ENCODE measurements at places on chromosomes 16 and 17.

GRCh38 chr17:29131814-29132682 is 48.1 kb downstream of the MYO18A start:
- no peak for DNase-seq

GRCh38 chr17:76935331-76935730 is 67.1 kb downstream of the MGAT5B start:
- no peak for DNase-seq

DNA sequence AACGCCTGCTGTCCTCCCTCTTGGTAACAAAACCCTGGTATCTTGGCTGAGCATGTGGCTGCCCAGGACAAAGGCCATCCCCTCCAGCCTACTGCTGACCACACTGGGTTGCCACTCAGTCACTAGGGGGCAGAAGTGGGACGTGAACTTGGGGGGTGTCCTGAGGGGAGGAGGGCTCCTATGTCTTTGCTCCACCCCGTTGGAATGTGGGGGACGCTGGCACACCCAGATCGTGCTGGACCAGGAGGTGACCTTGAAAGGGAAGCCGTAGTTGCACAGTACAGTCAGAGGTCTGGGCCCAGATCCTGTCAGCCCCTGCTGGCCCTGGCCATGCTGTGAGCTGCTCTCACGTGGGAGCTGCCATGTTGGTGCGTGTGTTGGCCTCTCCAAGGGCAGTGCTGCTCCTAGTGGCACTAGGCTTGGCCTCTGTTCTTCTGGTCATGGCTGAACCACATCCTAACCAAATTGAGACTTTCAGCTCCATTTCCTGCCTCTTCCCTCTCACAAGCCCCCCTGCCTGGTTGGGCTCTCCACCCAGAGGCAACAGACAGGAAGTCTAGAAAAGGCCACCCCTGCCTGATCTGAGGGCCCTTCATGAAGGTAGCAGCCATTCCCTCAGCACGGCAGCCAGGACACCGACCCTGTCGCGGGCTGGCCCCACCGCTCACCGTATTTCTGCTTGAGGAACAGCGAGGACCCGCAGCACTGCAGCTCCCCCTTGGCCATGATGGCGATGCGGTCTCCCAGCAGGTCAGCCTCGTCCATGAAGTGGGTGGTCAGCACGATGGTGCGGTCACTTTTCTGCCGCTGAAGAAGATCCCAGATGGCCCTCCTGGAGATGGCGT is 29.0 kb upstream of the RNPS1 start:
- DNase-seq, result no peak

GRCh38 chr16:23424292-23424958 is 28.6 kb downstream of the COG7 start:
- no peak for DNase-seq

DNA sequence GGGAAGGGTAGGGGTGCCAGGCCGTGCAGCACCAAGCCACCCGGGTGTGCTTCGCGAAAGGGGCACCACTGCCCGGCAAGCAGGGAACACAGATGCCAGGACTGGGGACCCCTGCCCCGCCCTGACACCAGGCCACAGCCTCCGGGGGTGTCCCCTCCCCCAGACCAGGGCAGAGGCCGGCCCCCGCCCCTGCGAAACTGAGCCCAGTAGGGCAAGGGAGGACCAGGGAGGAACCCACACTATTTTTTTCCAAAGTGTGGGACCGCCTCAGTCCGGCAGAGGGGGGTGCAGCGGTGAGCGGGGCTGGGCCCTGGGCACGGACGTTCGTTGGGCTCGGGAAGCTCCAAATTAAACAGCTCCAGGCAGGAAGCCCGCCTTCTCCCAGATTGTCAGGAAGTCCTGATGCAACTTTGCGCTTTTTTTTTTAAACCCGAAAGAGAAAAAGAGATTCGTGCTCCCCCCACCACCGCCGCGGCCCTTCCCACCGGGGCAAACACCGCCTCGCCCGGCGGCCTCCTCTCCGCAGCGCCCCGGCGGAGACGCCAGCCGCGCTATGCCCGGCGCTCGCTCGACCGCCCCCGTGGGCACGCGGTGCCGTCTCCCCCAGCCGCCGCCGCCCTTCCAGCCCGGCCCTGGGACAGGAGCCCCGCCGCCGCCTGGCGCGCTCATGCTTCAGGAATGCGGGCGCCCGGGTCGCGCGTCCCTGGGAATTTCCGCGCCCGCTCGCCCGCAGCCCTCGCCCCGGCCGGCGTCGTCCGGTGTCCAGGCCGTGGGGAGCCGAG is 755 bp downstream of the PIEZO1 start:
- no peak for DNase-seq

GRCh38 chr16:73124097-73124652 is 76.2 kb upstream of the ZFHX3 start:
- no peak for DNase-seq

- DNase-seq, result no peak
These were observed 14.6 kb downstream of the ABCC3 start for GRCh38 chr17:50649042-50649908.

- DNase-seq, result no peak
These were observed 33.7 kb downstream of the GINS3 start for GRCh38 chr16:58425756-58426494.

GRCh38 chr17:36705874-36706731 is 104.7 kb downstream of the MRM1 start:
- DNase-seq, result peak; percentile 56

- DNase-seq, result no peak
These were observed 25.3 kb upstream of the FAAP100 start for GRCh38 chr17:81577278-81578000.
